ENCODE measurements at places on chromosomes 4 and X.

- DNase-seq: no peak
Measured at GRCh38 chr4:122673252-122673651, 52.4 kb upstream of the IL21 start.

GRCh38 chr4:77777135-77777807 is 41.9 kb downstream of the CNOT6L start:
- no peak for DNase-seq

DNA sequence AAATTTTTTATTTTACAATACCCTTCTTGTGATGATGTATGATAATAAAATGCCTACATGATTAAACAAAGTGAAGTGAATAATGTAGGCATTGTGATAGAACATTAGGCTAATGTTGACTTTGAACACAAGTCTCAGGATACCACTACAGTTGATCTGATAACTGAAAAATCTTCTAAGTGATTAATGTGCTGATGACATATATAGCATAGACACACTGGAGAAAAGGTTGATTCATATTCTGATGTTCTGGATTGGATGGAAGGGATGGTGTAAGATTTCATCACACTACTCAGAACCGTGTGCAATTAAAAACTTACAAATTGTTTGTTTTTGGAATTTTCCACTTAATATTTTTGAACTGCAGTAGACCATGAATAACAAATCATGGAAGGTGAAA is 738.5 kb downstream of the TECRL start:
- DNase-seq: no peak

DNA sequence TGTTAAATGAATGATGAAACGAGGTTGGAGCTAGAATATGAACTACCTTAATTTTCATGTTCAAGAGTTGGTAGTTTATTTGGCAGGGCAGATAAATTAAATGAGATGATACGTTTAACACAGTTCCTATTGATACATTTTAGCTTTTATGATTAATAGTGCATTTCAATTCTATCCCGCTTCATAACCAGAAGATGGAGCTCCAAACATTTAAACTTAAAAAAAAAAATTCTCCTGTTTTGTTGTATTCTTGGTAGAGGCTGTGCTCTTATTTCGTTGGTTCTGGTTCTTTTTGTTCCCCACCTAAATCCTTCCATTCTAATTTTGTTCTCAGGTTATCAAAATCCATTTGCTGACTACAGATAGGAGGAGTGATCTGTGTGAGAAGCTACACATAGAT is 71.8 kb upstream of the PTPN13 start:
- no peak for DNase-seq

- DNase-seq: no peak
Measured at GRCh38 chrX:150080497-150080896, 142.2 kb upstream of the EOLA2 start.

DNA sequence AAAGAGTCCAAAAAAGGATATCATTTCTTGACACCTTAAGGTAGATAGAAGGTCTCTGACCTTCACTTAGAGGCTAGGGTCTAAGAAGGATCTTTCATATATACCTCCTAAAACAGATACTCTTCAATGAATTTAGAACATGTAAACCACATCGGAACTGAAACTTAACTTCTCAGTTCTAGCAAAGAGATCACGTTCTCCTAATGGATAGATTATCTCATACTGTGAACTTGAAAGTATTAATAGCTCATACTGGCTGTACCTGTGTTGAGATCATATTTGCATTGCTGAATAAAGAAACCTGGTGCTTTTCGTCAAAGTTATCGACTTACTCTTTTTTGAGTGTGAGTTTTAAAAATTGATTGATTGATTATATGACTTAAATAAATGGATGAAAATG is 353.8 kb downstream of the EPHA5 start:
- no peak for DNase-seq

- no peak for DNase-seq
Measured at GRCh38 chr4:134027931-134028330, 173.7 kb downstream of the PABPC4L start.

- DNase-seq: no peak
Measured at GRCh38 chr4:164204434-164204833, 549.5 kb upstream of the SMIM31 start.

- no peak for DNase-seq
Measured at GRCh38 chrX:109372716-109373115, 109.2 kb downstream of the GUCY2F start.

DNA sequence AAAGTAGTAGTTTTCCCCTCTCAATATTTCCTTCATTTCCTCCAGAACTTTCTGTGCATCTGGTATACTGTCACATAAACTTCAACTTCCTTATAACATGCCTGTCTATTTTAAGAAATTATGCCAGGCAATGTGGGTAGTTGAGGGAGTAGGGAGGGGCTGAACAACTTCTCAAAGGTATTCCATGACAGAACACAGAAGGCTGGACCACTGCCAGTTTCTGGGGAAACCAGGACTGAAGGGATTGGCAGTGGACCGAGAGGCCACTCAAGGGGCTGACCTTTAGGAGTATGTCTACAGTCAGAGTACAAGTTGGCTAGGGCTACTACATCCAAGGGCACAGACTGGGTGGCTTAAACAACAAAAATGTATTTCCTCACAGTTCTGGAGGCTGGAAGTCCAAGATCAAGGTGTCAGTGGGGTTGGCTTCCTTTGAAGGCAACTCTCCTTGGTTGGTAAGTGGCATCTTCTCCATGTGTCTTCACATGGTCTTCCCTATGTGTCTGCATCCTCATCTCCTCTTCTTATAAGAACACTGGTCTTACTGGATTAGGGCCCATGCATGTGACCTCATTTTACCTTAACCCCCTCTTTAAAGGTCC is 6.9 kb downstream of the SH3RF1 start:
- DNase-seq: no peak

DNA sequence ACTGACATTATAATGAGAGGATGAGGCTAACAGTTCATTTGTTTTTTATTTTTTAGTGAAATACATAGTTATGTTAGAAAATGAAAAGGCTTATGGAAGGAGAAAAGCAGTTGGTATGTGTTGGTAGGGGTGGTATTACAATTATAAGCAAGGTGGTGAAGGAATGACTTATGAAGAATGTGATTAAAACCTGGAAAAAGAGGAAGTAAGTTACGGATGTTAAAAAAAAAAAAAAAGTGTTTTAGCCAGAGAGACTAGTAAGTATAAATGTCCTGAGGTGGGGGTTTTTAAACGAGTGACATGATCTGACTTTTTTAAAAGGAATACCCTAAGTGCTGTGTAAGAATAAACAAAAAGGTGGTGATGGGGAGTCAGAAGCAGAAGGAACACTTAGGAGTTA is 206.8 kb downstream of the IL15 start:
- no peak for DNase-seq

DNA sequence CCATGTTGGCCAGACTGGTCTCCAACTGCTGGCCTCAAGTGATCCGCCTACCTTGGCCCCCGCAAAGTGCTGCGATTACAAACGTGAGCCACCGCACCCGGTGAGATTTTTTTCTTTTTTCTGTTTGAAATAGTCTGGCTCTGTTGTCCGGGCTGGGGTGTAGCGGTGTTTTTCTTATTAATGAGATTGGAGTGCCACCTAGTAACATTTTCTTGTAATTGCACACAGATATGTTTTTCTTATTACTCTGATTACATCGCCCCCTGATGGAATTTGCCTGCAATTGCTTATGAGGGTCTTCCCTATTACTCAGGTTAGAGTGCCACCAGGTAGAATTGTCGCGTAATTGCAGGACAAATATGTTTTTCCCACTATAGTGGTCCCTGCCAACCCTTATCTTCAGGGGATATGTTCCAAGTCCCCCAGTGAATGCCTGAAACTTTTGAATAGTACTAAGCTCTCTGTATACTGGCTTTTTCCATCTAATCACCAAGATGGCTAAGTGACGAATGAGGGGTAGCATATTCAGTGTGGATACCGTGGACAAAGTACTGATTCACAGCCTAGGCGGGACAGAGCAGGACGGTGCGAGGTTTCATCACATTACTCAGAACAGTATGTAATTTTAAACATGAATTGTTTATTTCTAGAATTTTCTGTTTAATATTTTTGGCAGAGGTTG is 8.6 kb upstream of the PDHA1 start:
- DNase-seq: no peak

- DNase-seq: no peak
Measured at GRCh38 chr4:42080306-42080705, 72.1 kb downstream of the BEND4 start.

DNA sequence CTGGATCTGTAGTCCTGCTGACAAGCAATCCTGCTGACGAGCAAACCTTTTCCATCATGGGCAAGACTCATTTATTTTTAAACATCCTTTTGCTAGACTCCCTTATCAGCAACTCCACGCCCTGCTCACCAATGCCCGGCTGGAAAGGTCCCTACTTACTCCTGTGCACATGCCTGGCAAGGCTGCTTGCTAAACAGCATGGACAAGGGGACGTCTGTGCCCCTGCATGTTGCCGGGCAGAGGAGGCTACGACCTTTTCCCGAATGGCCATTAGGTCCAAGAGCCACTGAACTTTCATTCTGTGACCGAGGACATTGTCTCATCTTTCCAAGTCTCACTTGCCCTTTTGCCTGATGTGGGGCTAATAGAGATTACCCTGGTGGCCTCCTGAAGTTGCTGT is 98.6 kb downstream of the MGST2 start:
- no peak for DNase-seq

DNA sequence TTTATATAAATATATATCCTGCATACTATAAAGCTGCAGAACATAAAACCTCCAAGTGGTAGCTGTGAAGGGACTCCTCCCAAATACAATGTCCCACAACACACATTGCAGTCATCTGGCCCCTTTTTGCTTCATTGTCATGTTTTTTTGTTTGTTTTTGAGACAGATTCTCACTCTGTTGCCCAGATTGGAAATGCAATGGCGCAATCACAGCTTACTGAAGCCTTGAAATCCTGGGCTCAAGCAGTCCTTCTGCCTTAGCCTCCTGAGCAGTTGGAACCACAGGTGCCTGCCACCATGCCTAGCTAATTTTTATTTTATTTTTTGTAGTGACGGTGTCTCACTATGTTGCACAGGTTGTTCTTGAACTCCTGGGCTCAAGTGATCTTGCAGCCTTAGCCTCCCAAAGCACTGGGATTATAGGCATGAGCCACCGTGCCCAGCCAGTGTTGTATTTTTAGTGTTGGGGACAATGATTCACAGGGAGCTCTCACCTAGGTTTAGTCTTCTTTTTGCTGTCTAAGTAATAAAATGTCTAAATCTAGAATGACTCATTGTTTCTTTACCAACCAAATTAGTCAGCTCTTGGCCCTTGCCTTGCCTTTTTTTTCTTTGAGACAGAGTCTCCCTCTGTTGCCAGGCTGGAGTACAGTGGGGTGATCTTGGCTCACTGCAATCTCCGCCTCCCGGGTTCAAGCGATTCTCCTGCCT is 24.0 kb upstream of the XIAP start:
- no peak for DNase-seq

GRCh38 chr4:140888054-140888453 is 131.9 kb upstream of the TBC1D9 start:
- no peak for DNase-seq

GRCh38 chrX:134634691-134635090 is 23.6 kb downstream of the PLAC1 start:
- DNase-seq: no peak

- DNase-seq: no peak
Measured at GRCh38 chr4:48620093-48620492, 130.0 kb downstream of the ZAR1 start.

- DNase-seq: no peak
Measured at GRCh38 chr4:140829825-140830224, 73.6 kb upstream of the TBC1D9 start.

DNA sequence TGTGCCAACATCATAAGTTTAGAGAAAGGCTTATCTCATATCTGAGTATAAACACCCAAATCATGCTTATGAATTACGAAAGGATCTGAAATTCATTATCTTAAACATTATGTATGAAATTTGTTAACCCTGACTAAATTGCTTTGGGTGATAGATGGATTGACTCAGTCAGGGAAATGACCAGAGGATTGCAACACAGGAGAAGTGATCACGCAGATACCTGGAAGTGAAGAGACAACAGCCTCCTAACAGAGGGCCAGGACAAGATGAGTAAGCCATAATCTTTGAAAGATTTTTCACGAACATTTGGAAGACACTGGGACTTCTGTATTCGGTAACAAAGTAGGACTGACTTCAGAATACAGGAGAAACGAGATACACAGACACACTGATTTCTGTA is 363.4 kb downstream of the DMD start:
- DNase-seq: no peak

GRCh38 chrX:10326578-10326977 is 169.8 kb downstream of the CLCN4 start:
- DNase-seq: no peak

DNA sequence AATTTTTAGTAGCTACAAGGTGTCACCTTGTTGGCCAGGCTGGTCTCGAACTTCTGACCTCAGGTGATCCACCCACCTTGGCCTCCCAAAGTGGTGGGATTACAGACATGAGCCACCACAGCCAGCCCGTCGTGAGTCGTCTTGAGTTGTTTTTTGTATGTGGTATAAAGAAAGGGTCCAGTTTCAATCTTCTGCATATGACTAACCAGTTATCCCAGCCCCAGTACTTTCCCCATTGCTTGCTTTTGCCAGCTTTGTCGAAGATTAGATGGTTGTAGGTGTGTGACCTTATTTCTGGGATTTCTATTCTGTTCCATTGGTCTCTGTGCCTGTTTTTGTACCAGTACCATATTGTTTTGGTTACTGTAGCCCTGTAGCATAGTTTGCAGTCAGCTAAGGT is 105.9 kb downstream of the OR13H1 start:
- DNase-seq: no peak

DNA sequence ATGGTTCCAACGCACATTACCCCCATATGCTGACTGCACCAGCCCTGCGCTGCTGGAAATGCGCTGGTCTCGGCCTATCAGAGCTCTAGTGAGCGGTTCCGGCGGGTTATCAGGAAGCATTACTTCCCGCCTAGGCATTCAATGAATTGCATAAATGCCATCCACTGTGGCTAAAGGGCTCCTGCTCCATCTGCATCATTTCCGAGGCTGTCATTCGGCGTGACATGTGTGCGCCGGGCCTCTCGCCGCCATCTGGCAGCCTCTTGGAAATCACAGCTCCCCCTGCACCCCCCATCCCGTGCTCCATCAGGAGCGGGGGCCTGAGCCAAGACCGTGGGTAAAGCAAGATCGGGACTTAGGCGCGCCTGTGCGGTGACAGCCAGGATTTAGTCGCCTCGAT is 64.4 kb downstream of the SEPSECS start:
- DNase-seq: no peak
